Activated CD4-positive, CD25-positive, alpha-beta regulatory T cell treated with anti-CD3 and anti-CD28 coated beads, Interleukin-2, amount 50 U/mL, for 24 hours (primary cell): ENCODE measurements at places on chromosomes 3 and 15.

GRCh38 chr15:64597477-64597822 is 137.1 kb downstream of the ZNF609 start:
- no peak for ATAC-seq

GRCh38 chr15:49308686-49309085 is 114.4 kb upstream of the FGF7 start:
- ATAC-seq, result no peak

- ATAC-seq, result peak; percentile 43
Measured at GRCh38 chr3:197305854-197306253, 7.4 kb upstream of the DLG1 start.

DNA sequence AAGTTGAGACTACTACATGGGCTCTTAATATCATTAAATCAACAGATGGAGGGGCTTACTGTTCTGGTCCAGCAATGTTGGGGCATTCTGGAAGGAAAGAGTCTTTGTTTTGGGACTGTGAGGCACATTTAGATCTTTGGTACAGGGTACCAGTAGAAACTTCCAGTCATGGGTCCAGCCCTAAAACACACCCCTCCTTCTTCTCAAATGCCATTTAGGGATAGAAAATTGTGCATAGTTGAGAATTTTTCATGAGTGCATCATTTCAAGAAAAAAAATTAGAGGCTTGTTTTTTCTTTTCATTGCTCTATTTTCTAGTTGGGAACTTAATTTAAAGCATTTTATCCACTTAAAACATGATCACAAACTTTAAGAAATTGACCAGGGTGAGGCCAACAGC is 4.1 kb upstream of the RTP1 start:
- no peak for ATAC-seq

DNA sequence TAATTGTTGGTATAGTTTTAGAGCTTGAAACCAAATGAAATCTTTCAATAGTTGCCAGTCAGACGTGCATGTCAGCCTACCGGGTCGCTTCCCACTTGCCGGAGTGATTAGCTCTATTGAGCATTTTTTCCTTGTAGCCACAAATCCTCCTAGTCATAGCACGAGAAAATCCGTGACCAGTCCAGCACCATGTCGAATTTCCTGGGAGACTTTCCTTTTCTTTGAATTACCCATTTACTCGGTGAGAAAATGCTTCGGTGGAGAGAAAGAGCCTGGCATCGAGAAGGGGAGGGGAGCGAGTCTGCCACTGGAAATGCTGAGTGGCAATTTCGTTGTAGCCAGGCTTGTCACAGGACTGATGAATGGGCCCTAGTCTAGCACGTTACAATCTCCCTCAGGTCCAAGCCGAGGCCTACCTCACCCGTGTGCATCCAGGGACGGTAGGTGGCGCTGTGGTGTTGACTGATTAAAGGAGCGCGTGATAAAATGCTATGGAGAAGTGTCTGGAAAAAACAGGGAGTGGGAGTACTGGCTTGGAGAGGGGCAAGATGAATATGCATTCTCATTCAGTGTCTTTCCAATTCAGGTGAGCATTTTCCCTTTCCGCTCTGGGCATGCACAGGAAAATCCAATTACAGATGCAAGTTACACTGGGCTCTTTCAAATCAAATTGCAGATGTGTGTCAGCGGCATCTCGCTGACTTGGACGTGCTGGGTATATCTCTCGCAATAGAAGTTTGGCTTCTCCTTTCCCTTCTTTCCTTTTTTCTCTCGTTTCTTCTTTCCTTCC is 238.8 kb downstream of the EDEM1 start:
- peak; percentile 53 for ATAC-seq
